ENCODE measurements at places on chromosomes 16 and 17. TPM values are rescaled to one million over a fixed set of nuclear protein-coding genes. Genes with fewer than 3 reads are reported as not detected.

IGF2BP1 gene
- not detected for total RNA-seq

ZACN gene
- total RNA-seq = 0.18 TPM

HBQ1 gene
- not detected for total RNA-seq

DNA sequence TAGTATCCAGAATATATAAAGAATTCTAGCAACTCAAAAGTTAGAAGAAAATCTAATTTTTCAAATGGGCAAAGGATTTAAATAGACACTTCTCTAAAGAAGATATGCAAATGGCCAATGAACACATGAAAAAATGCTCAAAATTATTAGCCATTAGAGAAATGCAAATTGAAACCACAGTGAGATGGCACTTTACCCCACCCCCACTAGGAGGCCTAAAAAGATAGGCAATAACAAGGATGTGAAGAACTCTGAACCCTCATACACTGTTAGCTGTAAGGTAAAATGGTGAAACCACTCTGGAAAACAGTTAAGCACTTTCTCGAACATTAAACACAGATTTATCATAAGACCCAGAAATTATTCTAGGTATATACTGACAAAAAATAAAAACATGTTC is 71.4 kb upstream of the IRX6 start:
- DNase-seq = no peak

GRCh38 chr16:31519759-31520431 is 7.8 kb upstream of the AHSP start:
- no peak for DNase-seq

DNA sequence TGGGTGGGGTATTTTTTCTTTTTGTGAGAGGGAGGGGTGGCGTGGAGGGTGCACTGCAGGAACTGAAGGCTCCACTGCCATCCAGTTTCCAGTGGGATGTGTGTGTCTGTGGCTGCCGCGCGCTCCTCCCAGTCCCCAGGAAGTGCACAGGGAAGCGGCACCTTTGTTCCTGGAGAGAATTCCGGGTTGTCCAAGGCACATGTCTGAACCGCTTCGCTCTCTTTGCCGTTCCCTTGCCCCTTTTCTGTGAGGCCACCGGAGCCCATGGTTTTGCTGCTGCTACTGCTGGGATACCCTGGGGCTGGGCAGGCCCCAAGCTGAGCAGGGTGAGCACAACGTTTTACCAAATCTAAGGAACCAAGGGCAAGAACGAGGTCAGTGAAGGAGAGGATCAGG is 19.5 kb downstream of the ACSF3 start:
- DNase-seq = no peak

GRCh38 chr16:66933776-66934137 is 445 bp downstream of the CIAO2B start:
- DNase-seq = no peak

DNA sequence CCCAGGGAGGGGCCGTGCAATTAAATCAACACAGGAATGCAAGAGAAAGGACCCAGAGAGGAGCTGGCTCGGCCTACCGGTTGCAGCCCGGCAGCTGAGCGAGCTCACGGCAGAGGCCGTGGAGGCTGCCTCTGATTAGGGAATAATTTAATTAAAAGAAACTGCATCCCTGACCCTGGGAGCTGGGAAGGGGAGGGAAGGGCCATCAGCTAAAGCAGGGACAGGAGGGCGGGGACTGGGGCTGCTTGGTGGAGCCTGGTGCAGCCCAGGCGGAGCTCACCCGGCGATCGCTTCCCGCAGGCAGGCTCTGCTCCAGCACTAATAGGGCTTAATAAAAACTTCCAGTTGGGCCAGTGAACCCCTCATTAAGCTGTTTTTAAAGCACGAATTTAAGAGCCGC is 43.4 kb downstream of the LMF1 start:
- no peak for DNase-seq

DNA sequence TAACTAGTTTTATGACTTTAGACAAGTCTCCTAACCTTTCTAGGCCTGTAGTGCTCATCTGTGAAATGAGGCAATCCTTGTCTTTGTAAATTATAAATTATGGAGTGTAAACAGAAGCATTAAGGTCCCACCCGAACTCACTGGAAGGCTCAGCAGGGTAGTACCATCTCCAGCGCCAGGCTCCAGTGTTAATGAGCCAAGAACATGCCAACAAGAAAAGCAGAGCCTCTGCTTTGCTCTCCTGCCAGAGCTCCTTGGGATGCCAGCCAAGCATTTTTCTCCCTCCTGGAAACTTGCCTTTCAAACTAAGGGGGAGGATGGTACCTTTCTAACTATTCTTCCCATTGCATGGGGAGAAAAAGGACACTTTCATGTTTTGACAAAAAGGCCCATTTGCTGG is 14.9 kb downstream of the LIMD2 start:
- DNase-seq = no peak

GRCh38 chr16:54508351-54508750 is 221.8 kb upstream of the IRX3 start:
- DNase-seq = no peak

DNA sequence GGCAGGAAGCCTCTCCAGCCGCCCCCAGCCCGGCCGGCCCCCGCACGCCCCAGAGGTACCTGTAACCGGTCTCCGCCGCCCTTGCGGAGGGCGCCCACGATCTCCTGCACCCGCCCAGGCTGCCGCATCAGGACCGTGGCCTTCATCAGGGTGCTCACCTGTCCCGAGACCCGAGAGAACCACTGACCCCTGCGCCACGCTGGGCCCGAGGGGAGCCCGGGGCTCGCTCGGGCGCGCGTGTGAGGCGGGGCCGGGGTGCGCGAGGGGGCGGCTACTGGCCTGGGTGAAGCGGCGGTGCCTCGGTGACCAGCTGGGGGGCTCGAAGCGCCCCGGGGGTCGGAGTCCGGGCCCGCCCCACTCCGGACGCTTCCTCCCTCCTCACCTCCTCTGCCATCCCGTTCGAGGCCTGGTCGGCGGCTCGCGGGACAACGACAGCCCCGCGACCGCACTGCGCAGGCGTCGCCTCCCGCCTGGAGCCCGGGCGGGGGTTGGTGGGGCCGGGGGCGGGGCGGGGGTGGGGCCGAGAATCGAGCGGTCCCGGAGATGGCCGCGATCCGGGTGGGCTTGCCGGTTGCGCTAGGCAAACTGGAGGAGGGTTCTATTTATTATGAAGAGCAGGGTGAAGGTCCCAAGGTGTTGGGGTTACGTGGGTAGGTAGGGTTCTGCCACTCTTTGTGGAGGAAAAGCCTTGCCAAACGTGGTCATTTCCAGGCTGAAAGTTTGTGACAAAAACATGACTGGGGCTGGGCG is at the start of gene NT5C3B:
NT5C3B (minus strand) TSS at position 433 of the 750 bp plus-strand sequence; CDS start at position 394, 39 bp downstream.
- DNase-seq = peak; percentile 51

DNA sequence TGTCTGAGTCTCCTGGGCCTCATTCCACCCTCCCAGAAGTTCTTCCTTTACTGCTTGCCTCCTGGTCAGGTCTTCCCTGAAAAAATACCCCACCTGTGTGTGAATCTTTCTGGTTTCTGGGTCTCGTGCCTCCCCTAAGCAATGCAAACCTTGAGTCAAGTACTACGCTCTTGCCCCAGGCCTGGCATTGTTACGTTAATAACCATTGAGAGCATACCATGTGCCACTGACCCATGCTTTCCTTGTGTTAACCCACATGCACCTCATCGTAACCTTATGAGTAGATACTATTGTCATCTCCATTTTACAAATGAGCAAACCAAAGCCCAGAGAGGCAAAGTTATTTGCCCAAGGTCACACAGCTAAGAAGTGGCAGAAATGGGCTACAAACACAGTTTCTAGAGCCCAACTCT is 25.4 kb upstream of the TOB1 start:
- no peak for DNase-seq

GRCh38 chr17:76528156-76528527 is 9.4 kb downstream of the CYGB start:
- DNase-seq = no peak

- no peak for DNase-seq
These were observed 95.9 kb upstream of the TBX2 start for GRCh38 chr17:61303817-61304096.

GRCh38 chr16:12202486-12202885 is 226.0 kb downstream of the SNX29 start:
- no peak for DNase-seq
